Fibroblast of mammary gland (primary cell): ENCODE measurements at places on chromosomes 2 and 18.

DNA sequence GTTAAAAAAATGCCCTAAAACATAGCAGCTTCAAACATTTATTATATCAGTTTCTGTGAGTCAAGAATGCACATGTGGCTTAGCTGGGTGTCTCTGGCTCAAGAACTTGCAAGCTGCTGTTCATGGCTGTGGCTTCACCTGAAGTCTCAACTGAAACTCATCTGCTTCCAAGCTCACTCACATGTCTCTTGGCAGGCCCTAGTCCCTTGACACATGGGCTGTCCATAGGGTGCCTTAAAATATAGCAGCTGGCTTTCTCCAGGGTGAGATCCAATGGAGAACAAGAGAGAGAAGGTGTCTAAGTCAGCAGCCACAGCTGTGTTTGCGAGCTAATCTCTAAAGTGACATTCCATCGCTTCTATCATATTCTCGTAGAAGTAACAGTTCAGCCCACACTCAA is 152.8 kb downstream of the DSEL start:
- no peak for DNase-seq

DNA sequence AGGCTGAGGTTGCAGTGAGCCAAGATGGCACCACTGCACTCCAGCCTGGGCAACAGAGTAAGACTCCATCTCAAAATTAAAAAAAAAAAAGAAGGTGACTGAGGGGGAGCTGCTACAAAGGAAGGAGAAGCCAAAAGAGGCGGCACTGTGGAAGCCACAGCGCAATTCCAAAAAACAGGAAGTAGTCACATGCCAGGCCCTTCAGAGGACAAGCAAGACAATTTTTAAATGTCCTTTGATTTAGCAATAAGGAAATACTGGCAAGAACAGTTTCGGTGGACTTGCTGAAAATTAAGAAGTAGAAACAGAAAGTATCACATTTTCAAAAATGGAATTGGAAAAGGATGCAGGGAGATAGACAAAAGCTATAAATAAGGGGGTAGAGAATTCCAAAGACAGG is 122.8 kb downstream of the OSBPL1A start:
- DNase-seq, result no peak

DNA sequence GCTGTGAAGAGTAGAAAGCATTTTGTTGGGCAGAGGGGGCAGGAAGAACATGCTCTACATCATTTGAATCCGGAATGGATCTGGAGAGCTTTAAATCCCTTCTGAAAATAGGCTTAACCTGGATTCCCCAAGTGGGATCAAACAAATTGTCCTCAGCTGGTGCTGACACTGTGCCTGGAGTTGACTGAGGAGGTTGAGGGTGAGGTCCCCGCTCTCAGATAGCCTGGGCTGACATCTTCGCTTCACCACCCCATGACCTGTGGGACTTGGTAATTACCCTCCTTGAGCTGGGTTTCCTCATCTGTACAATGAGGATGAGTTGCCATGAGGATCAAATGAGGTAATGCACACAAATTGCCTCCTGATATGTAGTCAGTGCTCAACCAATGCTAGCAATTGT is 117.8 kb upstream of the SMAD2 start:
- DNase-seq, result no peak

DNA sequence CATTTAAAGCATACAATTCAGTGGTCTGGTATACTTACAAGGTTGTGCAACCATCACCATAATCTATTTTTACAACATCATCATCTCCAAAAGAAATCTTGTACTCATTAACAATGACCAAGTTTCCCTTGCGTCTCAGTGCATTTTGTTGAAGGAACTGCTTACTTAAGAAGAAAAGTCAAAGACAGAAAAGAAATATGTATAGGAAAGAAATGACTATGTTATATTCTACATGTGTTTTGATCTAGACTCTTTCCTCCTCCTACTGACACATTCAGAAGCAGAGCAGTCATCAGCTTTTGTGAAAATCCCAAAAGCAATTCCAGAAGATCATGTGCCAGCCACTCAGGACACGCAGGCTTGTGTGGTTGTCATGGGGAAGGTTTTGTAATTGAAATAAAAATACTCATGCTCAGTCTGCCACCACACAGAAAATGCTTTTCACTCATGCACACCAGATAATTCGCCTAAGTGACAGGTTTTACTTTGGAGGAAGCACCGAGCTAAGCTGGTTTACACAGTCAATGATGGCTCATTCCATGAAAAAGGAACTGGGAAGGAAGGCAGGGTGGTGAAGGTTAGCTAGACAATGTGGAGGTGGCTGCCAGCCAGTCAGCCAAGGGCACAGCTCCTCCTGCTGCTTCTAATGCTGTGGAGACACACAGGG is 158.5 kb upstream of the REV1 start:
- DNase-seq, result peak; percentile 28

DNA sequence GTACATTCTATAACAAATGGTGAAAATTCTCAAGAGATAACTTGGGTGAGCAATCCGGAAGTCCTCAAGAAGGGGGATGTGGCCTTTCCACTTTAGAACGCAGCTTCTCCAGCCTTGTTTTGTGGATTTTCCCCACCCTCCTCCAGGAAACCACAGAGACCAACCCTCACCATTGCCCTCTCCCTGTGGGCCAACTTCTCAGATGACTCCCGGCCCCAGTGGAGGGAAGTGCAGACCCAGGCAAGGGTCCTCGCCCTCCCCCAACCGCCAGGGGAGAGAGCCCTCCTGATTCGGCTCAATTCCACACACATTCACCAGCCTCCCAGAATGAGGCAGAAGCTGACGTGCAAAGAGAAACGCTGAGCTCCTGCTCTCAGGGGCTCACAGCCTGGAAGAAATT is 277.2 kb downstream of the EIPR1 start:
- no peak for DNase-seq

DNA sequence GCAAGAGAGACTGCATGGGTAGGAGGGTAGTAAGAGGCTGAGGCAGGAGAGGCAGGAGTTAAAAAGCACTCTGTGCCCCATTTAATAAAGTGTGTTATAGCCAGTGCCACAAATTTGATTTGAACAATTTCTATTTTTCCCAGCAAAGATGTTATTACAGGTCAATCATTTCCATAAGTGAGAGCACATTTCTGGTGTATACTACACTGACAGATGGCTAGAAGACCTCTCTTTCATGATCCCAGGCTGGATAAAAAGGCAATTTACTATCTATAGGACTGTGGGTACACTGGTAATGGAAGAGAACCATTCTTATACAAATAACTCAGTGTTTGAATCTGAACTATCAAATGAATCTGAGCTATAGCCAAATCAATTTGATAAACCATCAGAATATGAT is 176.2 kb downstream of the FSHR start:
- DNase-seq, result no peak

GRCh38 chr2:100394111-100394641 is 23.3 kb downstream of the CHST10 start:
- DNase-seq, result no peak

GRCh38 chr2:54514822-54515569 is 58.9 kb downstream of the SPTBN1 start:
- no peak for DNase-seq

- no peak for DNase-seq
Observed at GRCh38 chr2:56291711-56292110, 107.9 kb downstream of the CCDC85A start.

DNA sequence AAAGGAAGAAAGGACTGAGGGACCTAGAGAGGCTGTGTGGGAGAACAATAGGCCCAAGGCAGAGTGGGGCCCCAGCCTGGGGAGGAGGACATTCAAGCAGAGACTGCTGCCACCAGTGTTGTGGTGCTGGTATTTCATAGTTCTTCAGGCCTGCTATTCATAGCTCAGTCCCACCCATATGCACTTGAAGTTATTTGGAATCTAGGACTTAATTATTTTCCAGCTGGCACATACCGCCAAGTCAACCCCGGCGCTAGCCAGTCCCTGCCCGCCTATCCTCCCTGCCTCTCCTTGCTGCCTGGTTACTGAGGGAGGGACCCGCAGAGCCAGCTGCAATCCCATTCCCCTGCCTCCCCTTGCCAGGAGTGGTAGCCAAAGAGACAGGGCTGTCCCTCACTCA is 141.2 kb downstream of the CABLES1 start:
- no peak for DNase-seq

- peak; percentile 34 for DNase-seq
Observed at GRCh38 chr2:12501469-12502158, 215.1 kb upstream of the TRIB2 start.

GRCh38 chr2:18754286-18754685 is 164.9 kb upstream of the NT5C1B start:
- no peak for DNase-seq

GRCh38 chr2:98696200-98696599 is 34.7 kb downstream of the MGAT4A start:
- DNase-seq, result no peak

- DNase-seq, result no peak
Observed at GRCh38 chr2:194661431-194661830, 995.6 kb upstream of the SLC39A10 start.

- DNase-seq, result no peak
Observed at GRCh38 chr2:27118525-27119329, at the start of gene CGREF1. CGREF1 (minus strand) TSS chr2:27119128; CDS start chr2:27104366, 14,762 bp downstream.

- DNase-seq, result no peak
Observed at GRCh38 chr2:9168821-9169221, 37.8 kb upstream of the ASAP2 start.

DNA sequence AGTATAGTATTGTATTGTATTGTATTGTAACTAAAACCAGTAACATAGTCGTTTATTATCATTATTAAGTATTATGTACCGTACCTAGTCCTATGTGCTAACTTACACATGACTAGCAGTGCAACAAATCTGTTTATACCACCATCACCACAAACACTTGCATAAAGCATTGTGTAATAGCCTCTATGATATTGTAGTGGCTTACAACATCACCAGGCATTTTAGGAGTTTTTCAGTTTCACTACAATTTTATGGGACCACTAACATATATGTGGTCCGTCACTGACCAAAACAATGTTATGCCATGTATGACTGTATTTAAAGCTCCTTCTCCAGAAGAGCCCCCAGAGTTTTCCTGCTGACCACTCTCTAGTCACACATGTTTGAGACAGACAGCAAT is 306.2 kb downstream of the SETBP1 start:
- peak; percentile 14 for DNase-seq

- peak; percentile 54 for DNase-seq
Observed at GRCh38 chr2:119431155-119431975, at the start of gene TMEM37. TMEM37 (plus strand) TSS chr2:119431854; CDS start chr2:119431904, 50 bp downstream.

GRCh38 chr2:105180491-105180972 is 61.0 kb upstream of the GPR45 start:
- DNase-seq, result no peak

DNA sequence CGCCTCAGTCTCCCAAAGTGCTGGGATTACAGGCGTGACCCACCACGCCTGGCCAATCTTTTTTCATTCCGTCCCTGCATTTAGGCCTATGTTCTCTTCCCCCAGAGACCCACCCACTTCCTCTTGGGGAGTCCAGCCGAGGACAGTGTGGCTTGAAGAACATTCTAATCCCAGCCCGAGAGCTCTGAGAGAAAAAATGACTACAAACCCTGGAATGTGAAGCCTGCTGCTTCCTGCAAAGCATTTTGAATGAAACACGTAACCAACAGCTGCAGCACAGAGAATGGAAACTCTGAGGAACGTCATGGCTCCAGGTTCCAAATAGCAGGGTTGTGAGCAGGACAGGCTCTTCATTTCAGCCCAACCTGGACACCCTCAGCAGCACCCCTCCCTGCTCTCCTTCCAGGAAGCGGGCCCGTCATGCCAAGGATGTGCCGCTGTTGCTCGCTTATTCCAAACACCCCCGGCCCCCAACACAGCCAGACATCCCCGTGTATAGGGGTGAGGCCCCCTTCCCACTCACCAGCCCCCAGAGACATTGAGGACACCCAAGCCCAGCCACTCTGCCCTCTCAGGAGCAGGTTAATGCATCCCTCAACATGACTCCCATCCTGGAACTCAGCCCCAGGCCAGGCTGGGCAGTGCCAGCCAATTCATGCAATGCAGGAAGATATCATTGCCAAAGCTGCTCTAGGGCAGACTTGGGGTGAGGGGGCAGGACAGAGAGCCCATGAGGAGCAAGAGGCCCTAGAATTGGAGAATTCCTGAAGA is 139.8 kb downstream of the ZFP36L2 start:
- DNase-seq, result peak; percentile 100

- no peak for DNase-seq
Observed at GRCh38 chr2:110724820-110725219, 7.6 kb upstream of the ACOXL start.

DNA sequence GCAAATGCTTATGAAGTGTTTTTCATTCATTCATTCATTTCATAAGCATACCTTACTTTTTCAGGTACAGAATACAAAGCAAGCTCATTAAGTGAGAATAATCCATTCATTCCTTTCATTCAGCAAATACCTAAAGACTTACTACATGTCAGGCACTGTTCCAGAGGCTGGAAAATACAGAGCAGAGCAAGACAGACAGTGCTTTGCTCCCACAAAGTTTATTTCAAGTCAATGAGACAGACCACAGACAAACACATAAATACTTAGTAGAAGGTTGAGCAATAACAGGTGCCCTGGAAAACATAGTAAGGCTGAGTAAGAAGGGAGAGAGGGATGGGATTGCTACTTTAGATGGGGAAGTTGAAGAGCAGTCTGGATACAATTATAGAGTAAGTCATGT is 309.8 kb downstream of the C1D start:
- peak; percentile 88 for DNase-seq

GRCh38 chr2:1588978-1589621 is 155.2 kb downstream of the PXDN start:
- no peak for DNase-seq

DNA sequence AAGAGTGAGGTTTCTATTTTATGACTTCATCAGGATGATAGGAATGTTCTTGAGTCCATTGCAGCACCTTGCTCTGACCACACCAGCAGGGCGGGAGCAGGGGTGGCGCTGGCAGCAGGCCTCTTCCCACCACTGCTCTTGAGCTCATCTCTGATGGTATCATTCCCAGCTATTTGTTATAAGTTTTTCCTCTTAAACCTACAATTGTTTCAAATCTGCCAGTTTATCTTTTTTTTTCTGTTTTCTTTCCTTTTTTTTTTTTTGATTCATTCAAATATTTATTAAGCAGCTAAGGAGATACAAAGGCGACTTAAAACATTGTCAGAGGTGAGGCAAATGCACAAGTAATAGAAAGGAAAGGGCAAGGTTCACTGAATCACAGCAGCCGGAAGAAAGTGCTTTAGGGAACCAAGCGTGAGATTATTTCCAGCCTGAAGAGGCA is 28.7 kb downstream of the NIFK start:
- no peak for DNase-seq

- DNase-seq, result no peak
Observed at GRCh38 chr2:151465771-151466170, 56.1 kb downstream of the RIF1 start.

DNA sequence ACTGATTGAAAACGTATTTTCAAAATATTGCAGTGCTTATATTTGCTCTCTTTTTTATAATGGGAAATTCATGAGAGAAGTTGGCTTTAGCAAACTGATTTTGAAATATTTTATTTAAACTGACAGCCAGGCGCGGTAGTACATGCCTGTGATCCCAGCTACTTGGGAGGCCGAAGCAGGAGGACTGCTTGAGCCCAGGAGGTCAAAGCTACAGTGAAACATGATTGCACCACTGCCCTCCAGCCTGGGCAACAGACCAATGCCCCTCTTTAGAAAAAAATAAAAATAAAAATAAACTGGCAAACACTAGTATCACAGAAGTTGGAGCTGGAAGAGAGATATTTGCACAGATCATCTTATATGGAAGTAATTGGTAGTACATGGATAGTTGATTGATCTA is 20.7 kb downstream of the ZBTB7C start:
- DNase-seq, result no peak
